ENCODE measurements at places on chromosomes 2 and 18. TPM values are rescaled to one million over a fixed set of nuclear protein-coding genes. Genes with fewer than 3 reads are reported as not detected.
A peak's percentile ranks its signal among the peaks of the same experiment; 100 is the strongest.

Gene ZNF396
- total RNA-seq, result 0.21 TPM

Gene RAX
- not detected for total RNA-seq

Gene IL36B
- not detected for total RNA-seq

Gene FBXO41
- 5.2 TPM for total RNA-seq

Gene SRD5A2
- not detected for total RNA-seq

Gene AOX1
- 59.2 TPM for total RNA-seq

Gene CCDC85A
- 15.0 TPM for total RNA-seq

Gene MORN2
- not detected for total RNA-seq

Gene TXNDC2
- not detected for total RNA-seq

Gene MYO5B
- 0.21 TPM for total RNA-seq

DNA sequence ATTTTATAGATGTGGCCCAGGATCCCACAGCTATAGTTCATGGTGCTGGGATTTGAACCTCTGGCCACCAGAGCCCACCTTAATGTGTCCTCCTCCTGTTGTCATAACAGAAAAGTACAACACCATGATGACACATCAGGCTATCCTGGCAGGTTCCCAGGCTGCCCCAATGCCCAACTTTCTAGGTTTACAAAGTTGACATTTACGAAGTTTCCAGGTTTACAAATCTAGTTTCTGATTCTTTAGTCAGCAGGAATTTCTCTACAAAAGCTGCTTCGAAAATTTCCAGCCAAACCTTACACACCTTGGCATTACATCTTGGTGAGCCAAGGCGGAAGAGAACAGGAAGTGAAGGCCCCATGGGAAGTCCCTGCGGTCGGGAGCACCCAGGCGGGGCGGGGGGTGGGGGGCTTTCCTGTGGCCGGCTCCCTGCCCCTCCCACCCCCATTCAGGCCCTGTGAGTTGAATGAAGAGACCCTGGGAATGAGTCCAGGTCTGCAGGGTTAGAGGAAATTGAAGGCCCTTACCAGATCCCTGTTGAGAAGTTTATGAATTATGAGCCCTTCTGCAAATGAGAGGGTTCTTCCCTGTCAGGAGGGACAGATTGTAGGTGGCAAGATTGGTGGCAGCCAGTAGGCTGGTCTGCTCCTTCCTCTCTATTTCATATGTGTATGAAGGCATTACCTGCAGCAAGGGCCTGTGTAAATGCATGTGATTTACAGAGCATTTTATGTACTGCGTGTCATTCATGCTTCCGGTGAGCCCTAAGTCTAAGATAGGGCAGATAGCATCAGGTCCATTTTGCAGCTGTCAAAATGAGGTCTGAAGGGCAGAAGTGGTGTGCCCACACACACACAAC is 11.1 kb upstream of the IL1RN start:
- no peak for DNase-seq

- DNase-seq, result no peak
Observed at GRCh38 chr2:136005462-136006196, 20.2 kb upstream of the DARS1 start.

GRCh38 chr2:12451726-12452125 is 265.0 kb upstream of the TRIB2 start:
- no peak for DNase-seq

GRCh38 chr2:217756375-217757107 is 246.3 kb downstream of the TNS1 start:
- DNase-seq, result no peak

DNA sequence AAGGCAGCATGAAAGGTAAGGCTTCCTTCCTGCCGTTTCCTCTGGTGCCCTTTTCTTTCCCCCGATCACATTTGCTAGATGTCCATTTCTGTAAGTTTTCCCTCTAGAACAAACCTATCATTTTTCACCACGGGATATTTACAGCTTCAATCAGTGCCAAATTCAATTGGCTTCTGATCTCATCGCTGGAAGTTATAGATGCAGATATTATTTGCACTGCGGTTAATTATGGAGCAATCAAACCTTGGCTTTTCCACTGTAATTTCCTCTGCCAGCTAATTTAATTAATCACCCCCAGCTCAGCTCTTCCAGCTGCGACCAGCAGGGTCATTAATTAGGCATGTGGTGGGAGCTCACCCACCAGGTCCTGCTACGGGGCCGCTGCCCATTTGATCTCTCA is 86.1 kb downstream of the GBX2 start:
- DNase-seq, result no peak

GRCh38 chr2:239942090-239942489 is 83.1 kb downstream of the NDUFA10 start:
- DNase-seq, result no peak

DNA sequence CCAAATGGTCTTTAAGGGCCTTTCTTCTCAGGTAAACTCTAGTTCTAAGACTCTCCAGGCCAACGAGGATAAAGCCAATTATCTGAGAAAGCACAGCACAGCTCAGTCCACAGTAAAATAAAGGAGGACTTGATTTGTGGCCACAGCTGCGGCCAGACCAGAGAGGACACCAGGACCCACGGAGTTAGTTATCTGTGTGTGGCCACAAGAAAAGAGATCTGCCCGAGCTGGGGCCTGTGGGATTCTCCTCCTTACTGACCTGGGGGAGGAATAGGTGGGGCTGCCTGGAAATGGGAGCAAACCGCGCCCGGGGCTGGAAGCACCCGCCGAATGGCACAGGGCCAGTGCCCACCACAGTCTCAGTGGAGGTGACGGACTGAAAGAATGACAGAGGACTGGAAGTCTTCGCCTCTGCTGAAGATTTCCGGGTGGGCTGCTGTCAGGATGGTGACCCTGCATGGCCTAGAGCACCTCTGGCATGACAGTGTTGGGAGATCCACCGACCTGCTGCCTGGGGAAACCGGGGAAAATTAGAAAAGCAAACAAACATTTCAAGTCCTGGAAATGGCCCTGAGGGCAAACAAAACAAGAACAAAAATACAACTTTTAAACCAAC is 13.3 kb downstream of the PROC start:
- DNase-seq, result no peak

DNA sequence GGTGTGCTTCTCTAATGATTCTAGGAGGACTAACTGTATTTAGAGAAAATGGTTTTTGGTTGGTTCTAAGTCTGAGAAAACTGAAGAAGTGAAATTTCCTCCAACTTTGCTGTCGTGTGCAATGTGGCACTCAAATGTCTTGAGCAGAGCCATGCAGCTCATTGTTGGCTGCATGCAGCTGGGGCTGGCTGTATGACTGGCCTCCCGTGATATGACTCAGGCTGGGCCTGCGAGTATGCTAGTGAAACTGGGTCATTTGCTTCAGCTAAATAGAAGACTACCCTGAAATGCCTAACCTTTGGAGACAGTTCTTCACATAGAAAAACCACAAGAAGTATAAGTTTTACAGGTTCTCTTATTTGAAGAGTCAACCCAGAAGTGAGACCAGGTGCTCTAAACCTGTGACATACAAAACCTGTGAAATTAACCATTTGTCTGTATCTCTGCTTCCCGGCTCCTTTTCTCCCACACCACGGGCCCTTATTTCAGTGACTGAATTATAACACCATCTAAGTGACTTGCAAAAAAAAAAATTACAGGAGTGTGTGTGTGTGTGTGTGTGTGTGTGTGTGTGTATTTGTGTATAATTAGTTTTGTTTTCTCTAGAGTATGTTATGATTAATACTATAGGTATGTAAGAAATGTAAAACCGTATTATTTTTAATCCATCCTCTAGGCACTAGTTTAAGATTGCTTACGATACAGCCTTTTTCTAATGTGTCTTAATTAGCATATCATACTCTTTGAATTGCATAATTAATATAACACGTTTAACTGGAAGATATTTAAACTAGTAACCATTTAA is 15.9 kb downstream of the POLI start:
- DNase-seq, result no peak

- DNase-seq, result peak; percentile 41
Observed at GRCh38 chr18:79529991-79530390, 134.3 kb downstream of the NFATC1 start.

- no peak for DNase-seq
Observed at GRCh38 chr18:28112056-28112470, 64.9 kb downstream of the CDH2 start.

DNA sequence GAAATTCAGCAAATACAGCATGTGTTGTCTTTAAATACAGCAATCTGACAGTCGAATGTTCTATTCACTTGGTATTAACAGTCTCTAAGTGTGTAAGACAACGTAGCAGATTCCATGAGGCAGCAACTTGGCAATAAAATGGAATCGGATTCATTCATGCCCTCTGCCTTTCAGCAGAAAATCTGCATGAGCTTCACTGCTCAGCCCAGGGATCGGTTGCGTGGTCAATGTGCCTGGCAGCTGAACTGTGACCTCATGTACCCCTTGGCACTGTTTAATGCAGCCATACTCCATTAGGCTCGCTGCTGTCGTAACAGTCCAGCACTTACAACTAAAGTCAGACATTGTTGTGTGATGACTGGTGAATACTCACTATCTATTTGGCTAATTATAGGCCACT is 17.7 kb upstream of the RGPD4 start:
- peak; percentile 75 for DNase-seq

- no peak for DNase-seq
Observed at GRCh38 chr2:144152817-144153271, 367.1 kb downstream of the ZEB2 start.

GRCh38 chr2:4539121-4539520 is 835.7 kb downstream of the DCDC2C start:
- DNase-seq, result no peak

DNA sequence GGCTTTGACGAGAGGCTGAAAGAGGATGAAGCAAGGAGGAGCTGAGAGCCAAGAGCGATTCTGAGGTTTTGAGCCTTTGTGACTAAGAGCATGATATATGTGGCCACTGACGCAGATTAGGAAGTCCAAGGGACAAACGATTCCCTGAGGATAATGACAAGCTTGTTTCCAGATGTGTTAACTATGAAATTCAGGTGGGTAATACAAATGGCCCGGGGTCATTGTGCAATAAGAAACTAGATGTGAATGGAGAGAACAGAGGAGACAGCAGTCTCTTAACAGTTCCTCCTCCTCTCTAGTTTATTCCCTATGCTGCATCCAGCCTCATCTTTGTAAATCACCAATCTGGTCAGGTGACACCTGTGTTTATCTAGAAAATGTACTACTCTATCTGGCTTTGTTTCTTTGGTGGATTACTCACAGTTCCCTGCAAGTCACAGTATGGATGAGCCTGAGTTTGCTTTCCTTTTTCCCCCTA is 84.2 kb downstream of the SOCS6 start:
- DNase-seq, result no peak

DNA sequence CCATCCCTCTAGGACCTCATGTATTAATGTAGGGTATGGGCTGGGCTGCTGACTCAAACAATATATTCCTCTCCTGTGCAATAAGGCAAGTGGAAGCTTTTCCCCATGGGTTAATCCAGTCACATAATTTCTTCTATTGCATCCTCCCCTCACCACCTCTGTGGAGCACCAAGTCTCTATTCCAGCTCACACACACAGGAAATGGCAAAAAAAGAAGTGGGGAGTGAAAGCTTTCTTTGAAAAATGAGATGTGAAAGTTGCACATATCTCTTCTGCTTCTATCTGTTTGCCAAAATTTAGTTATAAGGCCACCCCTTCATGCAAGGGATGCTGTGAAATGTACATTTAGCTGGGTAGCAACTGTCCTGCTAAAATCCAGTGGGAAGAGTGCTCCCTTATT is 121.3 kb downstream of the CDC42EP3 start:
- no peak for DNase-seq

DNA sequence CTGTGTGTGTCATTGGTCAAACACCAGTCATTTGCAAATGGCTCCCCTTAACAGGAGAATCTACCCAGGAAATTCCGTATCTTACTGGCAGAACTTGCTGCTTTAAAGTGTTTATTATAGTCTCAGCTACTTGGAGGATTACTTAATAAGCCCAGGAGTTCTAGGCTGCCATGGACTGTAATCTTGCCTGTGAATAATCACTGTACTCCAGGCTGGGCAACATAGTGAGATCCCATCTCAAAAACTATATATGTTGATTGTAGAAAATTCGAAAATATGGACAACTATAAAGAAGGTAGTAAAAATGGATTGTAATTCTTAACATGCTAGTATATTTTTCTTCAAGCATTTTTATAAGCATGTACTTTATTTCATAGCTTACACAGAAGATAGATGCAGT is 4.5 kb downstream of the ATIC start:
- DNase-seq, result no peak

DNA sequence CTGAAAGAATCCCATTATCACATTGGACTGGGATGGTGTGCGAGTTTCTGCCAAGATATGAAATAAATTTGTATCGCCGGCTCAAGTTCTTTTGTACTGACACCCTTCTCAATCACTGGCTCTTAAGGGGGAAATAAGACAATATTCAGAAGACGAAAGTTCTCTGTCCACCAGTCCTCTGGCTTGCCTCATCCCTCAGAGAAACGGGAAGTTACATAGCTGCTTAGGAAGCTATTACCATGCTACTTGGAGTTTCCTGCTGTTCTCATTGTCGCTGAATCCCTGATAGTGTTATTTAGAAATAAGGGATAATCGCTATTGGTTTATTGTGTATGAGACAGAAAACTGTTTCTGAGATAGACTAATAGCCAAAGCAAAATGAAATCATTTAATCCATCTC is 205.0 kb upstream of the ZNF521 start:
- no peak for DNase-seq

GRCh38 chr18:47407736-47408135 is 156.3 kb upstream of the SKOR2 start:
- DNase-seq, result no peak

- no peak for DNase-seq
Observed at GRCh38 chr18:21960189-21960588, 209.2 kb upstream of the GATA6 start.

- no peak for DNase-seq
Observed at GRCh38 chr2:227103583-227103982, 60.4 kb downstream of the COL4A4 start.

DNA sequence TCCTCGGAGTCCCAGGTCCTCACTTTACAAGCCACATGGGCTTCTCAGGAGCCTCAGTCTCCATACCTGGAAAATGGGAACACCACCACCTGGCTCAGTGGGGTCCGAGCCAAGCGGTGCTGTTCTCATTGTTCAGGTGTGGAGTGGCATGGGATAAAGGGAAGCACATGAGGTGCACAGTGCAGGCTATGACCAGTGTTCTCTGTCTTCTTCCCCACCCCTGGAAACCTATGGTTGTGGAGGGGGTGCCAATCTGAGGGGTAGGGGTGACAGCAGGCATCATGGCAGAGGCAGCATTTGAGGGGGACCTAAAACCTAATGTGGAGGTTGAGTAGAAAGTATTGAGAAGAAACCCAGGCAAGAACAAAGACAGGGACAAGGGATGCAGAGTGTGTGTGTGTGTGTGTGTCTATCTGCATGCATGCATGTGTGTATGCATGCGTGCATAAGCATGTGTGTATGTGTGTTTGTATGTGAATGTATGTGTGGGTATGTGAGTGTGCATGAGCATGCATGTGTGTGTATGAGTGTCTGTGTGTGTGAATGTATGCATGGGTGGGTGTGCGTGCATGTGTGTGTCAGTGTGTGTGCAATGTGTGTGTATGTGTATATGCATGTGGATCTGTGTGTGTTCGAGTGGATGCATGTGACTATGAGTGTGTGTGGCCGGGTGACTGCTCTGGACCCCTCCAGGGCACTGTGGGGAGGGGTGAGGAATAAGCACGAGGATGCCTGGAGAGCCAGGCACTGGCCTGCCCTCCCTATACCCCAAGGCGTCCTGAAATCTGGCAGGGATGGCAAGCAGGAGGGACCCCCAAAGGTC is 4.0 kb downstream of the KIF1A start:
- no peak for DNase-seq

Data from ascending aorta (tissue), 2 donors.